ENCODE measurements at places on chromosomes 7 and 10. TPM values are rescaled to one million over a fixed set of nuclear protein-coding genes. Genes with fewer than 3 reads are reported as not detected.

DNA sequence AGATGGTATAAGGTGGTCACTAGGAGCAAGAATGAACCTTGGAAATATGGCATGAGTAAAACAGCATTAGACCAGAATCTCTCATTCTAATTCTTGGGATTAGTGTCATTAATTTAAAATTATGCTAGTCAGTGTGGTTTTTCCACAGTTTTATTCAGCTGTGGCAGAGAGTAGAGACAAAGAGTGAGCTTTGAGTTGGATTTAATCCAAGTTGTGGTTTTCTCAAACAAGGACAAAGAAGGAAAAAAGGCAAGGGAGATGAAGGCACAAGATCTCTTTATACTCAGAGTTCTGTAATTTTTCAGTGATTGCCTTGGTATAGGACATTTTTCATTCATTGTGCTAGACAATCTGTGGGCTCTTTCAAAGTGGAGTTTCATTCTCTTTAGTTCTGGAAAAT lies 28.2 kb upstream of the AKAP9 start:
- no peak for DNase-seq

GRCh38 chr10:31741473-31741872 lies 187.2 kb downstream of the ARHGAP12 start:
- DNase-seq, result no peak

DNA sequence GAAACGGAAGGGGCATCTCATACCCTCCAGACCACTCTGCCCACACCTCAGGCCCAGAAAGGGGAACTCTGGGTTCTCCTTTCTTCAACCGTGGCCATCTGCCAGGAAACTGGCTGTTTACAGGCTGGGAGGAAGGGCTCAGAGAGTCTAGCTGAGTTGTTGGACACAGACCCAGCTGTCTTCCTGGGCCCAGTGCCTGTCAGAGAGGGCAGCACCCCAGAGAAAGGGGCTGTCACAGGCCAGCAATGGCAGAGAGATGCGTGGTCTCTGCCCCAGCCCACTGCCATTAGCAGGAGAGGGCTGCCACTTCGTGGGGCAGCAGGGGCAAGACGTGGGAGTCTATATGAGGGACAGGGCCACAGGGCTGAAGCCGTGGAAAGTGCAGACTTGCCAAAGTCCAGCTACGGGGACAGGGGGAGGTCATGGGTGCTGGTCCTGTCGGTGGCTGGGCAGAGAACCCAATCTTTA lies 11.0 kb downstream of the GRID1 start:
- DNase-seq, result no peak

- DNase-seq, result no peak
Observed at GRCh38 chr10:47033541-47034270, 122.5 kb downstream of the PTPN20 start.

GRCh38 chr10:26779176-26779860 lies 81.4 kb downstream of the ABI1 start:
- DNase-seq, result no peak

DNA sequence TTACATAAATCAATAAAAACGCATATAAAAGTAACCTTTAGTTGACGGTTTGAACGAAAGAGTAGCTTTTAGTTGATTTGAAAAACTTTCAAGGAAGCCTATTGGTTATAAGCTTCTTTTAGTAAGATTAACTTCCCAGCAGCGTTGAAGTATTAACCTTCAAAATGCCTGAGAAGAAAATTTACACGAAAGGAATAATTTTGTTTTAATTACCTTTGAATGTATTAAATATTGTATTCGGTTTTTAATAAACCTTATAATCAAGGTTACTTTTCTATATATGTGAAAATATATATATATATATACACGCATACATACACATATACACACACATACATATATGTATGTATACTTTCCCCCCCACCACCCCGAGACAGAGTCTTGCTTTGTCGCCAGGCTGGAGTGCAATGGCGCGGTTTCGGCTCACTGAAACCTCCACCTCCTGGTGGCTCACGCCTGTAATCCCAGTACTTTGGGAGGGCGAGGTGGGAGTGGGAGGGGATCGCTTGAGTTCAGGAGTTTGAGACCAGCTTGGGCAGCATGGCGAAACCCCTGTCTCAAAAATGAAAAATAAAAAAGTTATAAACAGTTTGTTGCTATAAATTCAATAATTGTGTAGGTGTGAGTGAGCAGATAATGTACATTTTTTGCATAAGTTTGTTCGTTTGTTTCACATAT lies 57.6 kb upstream of the EZH2 start:
- DNase-seq, result peak; percentile 75

- peak; percentile 26 for DNase-seq
Observed at GRCh38 chr7:33186192-33186591, 56.8 kb downstream of the BBS9 start.

DNA sequence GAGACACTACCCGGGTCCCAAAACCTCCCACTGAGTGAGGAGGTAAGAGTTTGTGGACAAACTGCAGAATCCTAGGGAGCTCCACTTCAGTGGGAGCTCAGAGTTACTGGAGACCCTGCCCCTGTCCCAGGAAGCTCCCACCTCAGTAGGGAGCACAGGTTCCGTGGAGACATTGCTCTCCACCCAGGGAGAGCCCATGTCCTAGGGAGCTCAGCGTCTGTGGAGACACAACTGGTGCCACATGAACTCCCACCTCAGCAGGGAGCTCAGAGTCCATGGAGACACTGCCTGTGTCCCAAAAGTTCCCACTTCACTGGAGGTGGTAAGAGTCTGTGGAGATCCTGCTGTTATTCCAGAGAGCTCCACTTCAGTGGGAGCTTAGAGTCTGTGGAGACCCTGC lies 6.3 kb downstream of the MYO1G start:
- no peak for DNase-seq

DNA sequence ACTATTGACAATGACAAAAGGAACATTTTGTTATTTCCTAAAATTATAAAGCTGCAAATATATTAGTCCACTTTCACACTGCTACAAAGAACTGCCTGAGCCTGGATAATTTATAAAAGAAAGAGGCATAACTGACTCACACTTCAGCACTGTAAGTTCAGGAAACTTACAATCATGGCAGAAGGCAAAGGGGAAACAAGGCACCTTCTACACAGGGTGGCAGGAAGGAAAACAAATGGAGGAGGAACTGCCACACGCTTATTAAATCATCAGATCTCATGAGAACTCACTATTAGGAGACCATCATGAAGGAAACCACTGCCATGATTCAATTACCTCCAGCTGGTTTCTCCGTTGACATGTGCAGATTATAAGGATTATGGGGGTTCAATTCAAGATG lies 203.1 kb downstream of the TPK1 start:
- no peak for DNase-seq

GRCh38 chr10:51843966-51844365 lies 144.6 kb upstream of the CSTF2T start:
- no peak for DNase-seq

DNA sequence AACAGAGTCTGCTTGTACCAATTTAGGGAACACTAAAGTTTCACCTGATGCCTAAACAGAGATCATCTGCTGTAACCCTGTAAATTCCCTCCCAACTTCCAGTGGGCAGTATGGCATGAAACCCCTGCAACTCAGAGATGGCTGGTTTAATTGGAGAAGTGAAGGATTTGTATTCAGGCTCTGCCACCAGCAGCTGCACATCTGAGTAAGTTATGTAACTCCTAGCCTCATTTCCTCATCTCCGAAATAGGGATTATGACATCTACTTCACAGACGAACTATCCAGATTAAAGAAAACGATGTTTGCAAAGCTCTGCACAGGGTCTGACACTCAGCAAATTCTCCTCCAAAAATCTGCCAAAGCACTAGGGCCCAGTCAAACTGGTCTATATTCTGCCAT lies 493.0 kb downstream of the KCNMA1 start:
- no peak for DNase-seq

- DNase-seq, result no peak
Observed at GRCh38 chr10:119762805-119763798, 37.3 kb downstream of the INPP5F start.

Gene AIMP2
- total RNA-seq, result 68.4 TPM

Gene NANOS1
- 5.4 TPM for total RNA-seq

Gene HKDC1
- total RNA-seq, result 0.44 TPM

Data from PC-3 (cell line).